Fibroblast of skin of scalp (primary cell): ENCODE measurements at places on chromosomes 16 and 17.

DNA sequence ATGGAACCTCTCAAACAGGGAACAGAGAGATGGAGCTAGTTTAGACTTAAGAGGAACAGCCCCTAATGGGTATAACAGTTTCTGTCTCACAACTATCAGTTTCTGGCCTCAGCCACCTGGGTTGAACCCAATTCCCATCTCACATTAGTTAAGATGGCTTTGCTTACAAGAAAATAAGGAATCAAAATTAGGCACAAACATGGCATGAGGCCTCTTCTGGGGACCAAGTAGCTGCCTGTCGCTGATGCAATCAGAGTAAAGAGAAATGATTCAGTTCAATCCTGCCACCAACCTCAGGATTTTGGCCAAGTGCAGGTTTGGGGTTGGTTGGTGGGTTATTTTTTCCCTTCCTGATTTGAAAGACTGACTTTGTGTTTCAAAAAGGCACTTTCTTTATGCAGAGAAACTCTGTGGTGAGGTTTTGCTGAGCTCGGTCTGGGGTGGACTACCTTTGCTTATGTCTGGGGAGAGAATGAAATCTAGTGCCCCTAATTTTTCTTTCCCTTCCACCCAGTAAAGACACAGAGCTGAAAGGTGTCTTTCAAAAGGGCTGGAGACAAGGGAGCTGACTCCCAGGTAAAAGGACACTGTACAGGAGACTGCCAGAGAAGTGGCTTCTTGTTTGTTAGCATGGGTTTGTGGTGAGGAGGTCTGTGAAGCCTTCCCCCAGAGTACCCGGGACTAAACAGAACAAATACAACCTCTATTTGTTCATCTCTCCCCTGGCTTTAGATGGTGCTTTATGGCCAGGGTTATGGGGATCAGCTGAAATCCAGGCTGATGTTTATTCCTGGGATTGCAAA is 44.8 kb upstream of the NFAT5 start:
- DNase-seq: peak; percentile 81

GRCh38 chr17:46120537-46120936 is 72.7 kb downstream of the KANSL1 start:
- DNase-seq: no peak

- no peak for DNase-seq
Measured at GRCh38 chr17:35184274-35184673, 9.9 kb downstream of the SLC35G3 start.

- DNase-seq: no peak
Measured at GRCh38 chr16:11097787-11098167, 153.4 kb downstream of the CLEC16A start.

GRCh38 chr16:29807426-29808218 is 1.3 kb downstream of the MAZ start:
- DNase-seq: peak; percentile 95

- no peak for DNase-seq
Measured at GRCh38 chr16:56916571-56917403, 15.2 kb upstream of the HERPUD1 start.

DNA sequence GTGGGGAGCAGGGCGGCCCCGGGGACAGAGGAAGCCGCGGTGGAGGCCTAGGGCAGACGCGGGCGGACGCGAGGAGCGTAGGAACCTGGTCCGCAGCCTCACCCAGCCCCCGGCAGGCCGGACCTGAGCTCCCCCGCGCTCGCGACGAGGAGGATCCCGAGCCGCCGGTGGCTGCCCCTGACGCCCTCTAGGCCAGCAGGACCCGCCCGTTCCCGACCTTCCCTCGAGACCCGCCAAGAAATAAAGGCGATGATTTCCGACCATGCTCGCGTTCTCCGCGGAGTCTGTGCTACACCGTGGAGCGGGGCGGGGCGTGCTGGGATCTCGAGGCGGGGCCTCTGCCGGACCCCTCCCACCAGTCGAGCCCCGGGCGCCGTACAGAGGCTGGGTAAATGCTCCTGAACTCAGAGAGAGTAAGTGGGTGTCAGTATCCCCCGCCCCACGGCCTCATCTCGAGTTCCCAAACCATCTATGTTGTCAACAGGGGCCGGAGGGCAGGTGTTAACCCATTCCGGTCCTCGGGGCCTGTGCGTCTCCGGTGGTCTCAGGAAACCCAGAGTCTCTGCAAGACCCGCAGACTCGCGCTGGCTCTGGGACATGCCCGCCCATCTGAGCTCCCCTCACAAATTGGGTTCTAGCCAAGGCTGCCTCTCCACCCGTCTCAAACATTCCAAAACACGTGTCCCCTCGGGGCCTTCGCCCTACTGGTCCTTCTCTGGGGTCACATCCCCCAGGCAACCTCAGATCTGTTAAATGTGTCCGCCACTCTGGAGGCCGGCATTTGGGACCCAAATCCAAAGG is 13.7 kb downstream of the SYCE1L start:
- peak; percentile 21 for DNase-seq

- DNase-seq: no peak
Measured at GRCh38 chr16:7160093-7160492, 172.6 kb upstream of the RBFOX1 start.

- DNase-seq: no peak
Measured at GRCh38 chr16:78413651-78414050, 314.2 kb downstream of the WWOX start.

DNA sequence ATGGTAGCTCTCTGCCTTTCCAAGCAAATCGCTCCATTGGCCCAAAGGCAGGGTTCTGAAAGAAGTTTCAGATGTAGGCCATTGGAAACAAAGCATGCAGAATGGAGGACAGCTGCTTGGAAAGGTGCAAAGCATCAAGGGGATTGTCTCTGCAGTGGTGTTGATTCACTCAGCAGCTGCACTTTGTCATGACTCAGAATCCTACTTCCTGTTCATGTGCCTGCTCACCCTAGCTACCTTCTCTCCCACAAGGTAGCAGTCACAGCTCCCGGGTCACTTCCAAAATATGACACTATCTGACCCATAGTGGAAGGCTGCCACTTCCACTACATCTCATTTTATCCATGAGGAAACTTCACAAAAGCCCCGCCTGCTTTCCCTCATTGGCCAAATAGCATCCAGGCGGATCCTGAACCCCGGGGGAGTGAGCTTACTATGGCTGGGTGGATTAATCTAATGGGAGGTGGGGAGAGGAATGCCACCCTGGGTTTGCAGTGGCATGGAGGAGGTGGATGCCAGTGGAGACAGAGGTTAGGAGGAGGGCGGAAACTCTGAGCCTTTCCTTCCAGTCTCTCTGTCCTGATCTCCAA is 74.7 kb upstream of the NKD1 start:
- no peak for DNase-seq

DNA sequence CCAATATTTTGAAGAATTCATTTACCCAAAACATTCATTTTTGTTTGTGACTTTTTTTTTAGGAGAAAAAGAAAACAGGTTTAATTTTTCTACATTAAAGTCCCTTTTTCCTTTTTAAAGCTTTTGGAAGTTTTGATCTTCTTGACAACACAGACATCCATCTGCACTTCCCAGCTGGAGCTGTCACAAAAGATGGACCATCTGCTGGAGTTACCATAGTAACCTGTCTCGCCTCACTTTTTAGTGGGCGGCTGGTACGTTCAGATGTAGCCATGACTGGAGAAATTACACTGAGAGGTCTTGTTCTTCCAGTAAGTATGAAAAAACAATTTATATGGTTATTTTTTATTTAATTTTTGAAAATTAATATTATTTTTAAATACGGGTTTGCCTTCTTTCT is 37.2 kb downstream of the SIAH1 start:
- no peak for DNase-seq

- no peak for DNase-seq
Measured at GRCh38 chr16:27571433-27572326, 21.7 kb downstream of the KATNIP start.

DNA sequence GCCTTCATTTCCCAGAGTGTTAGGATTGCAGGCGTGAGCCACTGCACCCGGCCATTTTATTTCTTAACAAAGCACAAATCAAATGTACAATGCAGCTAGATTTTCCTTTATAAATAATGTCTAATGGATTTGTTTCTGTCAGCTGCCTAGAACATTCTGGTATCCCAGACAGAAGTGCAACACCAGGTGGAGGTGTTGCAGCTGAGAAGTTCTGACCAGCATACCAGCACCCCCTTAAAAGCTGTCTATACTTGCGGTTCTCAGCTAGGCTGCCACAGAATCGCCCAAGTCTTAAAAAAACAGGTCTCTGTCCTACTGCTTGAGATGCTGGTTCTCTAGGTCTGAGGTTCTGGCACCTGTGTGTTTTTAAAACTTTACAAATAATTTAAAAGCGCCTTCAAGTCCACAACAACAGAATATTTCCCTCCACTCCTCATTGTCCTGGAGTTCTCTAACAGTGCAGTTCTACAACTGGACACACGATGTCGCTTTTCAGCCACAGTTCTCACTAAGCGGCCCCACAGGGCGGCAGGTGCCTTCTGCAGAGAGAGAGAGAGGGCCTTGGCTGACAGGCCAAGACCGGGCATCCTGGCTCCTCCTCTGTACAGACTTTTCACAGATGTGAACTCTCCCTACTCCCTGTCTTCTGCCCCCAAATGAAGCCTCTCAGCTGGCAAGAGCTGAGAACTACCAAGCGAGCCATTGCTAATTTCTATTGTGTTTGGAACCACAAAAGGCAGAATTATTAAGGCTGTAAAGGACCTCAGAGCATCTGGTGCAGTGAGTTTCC is 32.6 kb upstream of the MEOX1 start:
- peak; percentile 80 for DNase-seq

- DNase-seq: no peak
Measured at GRCh38 chr16:76573281-76573680, 296.1 kb downstream of the CNTNAP4 start.

DNA sequence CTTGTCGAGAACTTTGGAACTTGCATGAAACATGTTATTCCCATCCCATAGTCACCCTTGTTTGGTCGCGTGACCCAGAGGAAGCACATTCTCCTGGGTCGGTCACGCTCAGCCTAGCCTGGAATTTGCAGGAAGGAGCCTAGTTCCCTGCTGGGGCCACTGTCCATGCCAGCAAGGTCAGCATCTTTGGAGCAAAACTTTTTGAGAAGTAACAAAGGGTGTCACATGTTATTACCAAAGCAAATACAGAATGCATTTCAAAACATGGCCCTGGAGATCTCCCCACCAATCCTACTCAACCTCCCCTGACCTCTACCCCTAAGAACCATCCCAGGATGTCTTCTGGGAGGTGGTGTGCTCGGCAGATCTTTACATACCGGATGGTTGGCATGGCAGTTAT is 26.2 kb upstream of the IRF8 start:
- no peak for DNase-seq

- DNase-seq: no peak
Measured at GRCh38 chr17:45578516-45579455, 88.3 kb upstream of the PLEKHM1 start.

DNA sequence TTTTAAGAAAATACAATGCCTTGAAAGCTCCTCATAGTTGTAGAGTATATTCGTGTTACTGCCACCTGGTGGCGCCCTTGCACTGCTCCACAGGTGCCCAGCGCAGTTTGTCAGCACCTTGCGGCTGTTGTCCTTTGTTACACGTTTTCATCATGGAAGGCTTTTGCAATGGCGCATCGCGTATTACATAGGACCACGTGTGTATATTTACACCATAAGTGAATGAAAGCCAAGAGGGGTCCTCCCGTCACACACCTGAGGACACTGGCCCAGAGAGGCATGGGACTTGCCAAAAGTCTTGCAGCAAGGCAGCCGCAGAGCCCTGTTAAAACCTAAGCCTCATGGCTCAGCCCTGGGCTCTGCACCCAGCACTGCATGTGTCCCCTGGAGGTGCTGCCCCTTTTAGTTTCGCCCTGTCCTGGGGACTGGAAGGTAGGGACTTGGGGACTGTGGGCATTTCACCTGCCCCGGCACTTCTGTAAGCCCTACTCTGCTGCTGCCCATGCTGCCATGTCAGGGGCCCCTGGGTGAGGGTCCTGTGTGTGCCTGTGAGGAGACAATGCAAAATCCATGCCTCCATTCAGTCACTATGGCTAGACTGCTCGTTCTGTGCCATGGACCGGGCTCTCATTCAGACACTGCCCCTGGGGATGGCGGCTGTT is 24.3 kb downstream of the POLR3E start:
- DNase-seq: peak; percentile 65

DNA sequence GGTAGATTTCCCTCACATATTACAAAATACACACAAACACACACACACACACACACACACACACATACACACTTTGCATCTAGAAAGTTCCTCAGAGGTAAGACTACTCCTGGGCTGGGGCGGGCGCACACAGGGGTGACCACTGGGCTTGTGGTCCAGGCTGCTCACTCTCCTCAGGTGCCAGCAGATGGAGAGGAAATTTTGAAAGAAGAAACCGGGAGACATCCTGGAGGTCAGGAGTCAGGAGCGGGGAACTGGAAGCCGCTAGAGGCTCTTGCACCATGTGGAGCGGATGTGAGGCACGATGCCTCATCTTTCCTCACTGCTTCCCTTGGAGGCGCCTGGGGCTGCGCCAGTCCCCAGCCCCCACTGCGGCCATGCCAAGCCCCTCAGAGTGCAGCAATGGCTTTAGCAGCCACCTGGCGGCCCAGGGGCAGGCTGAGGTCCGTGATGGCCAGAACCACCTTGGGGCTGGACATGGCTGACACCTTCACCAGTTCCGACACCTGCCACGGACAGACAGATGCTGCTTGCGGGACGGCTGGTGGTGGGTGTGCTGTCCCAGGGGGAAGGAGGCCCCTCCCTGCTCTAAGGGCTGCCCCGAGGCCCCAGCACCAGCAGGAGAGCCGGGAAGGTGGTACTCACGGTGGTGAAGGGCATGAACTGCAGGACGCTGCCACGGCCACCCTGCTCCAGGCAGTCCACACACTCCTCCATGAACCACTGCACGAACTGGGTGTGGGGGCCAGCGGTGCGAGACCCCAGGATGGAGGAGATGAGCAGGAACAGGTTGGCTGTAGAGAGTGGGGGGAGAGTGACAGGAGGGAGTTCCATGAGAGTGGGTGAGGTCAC is 4.1 kb downstream of the CSF3 start:
- DNase-seq: peak; percentile 48

DNA sequence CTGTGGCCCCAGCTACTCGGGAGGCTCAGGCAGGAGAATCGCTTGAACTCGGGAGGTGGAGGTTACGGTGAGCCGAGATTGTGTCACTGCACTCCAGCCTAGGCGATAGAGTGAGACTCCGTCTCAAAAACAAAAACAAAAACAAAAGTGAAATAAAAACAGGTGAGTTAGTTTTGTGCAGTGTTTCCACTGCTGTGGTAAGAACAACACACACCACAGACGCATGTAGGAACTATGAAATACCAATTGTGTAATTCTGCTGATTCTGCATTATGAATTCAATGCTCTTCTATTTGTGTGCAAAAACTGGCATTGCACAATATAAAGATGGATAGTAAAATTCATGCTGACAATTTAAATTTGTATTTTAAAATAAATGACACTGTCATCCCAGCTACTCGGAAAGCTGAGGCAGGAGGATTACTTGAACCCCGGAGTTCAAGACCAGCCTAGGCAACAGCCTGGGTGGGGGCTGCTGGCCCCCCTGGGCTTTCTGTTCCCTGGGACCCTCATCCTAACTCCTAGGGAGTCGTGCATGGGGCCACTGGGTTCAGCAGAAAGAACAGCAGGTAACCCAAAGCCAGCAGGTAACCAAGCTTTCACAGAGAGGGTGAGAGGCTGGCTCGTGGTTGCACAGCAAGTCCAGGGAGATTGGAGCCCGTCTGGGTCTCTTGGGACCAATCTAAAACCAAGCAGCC is 10.6 kb upstream of the RHBDF2 start:
- DNase-seq: no peak
